Activated CD8-positive, alpha-beta memory T cell treated with anti-CD3 and anti-CD28 coated beads for 1 hour (primary cell): ENCODE measurements at places on chromosomes 12 and 14.
A peak's percentile ranks its signal among the peaks of the same experiment; 100 is the strongest.

DNA sequence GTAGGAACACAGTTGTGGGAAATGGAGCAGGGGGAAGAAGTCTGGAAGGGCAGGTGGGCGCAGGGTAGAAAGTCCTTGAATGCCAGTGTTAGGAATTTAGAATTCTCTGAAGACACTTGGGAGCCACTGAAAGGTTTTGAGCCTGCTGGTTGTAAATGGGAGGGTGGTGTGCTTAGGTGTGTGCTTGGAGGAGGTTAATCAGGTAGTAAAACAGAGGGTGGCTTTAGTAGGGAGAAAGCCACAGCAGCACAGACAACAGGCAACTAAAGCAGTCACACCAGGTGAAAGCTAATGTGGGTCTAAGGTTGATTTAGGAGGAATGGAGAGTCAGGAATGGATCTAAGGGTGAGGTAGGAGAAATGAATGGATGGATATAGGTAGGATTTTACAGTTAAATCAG, 385.0 kb downstream of the ZFP36L1 start:
- no peak for DNase-seq

- DNase-seq, result peak; percentile 90
Observed at GRCh38 chr14:102319351-102320032, at the start of gene ZNF839. TSS of gene ZNF839 (plus strand) at chr14:102319746. CDS start at chr14:102319766, 20 bp downstream.

- DNase-seq, result no peak
Observed at GRCh38 chr12:3177778-3178425, 100.7 kb downstream of the TSPAN9 start.

- no peak for DNase-seq
Observed at GRCh38 chr14:103104389-103104653, 9.8 kb downstream of the EXOC3L4 start.

DNA sequence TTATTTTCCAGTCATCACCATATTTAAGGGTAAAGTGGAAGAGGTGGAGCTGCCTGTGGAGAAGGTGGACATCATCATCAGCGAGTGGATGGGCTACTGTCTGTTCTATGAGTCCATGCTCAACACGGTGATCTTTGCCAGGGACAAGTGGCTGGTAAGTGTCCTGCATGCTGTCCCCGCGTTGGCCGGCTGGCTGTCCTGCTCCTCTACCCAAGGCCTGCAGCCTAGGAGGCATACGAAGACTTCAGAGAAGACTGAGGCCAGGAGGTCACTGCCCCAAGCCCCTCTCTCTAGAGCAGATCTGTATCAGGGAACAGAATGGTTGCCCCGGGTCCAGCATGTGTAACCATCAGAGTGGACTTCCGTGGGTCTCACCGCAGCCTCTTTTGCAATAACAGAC, 77.7 kb downstream of the PRMT8 start:
- DNase-seq, result no peak

DNA sequence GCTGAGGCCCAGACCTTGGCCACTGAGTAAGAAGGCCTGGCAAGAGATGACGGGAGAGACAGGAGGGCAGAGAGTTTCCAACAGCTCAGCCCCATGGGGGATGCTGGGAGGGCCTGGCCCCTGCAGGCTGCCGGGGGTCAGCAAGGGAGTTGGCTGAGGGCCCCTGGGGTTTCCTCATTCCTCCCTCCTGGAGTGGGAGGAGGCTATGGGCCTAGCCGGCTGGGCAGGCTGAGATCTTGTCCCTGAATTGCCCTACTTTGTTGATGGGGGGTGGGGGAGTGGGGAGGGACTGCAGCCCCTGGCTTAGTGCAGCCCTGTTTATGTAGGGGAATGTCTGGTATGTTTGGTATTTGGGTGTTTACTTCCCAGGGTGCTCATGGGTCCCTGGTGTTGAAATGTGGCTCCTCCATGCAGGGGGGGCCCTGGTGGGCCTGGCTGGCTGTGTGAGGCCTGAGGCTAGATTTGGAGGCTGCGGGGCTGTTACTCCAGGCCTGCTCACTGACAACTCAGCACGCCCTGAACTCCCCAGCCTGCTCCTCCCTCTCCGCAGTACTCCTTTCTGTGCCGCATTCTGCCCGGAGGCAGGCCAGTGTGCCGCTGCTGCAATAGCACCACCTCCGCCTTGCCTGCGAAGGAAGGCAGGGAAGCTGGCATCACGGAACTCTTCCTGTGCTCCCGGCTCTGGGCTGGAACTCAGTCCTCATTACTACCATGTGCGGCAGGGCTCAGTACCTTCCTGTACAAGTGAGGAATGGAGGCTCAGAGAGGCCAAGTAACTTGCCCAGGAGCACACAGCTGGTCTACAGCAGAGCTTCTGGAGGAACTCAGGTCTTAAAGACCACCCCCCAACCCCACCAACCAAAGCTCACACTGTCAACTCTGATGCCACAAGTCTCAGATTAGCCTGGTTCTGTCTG, 25.3 kb downstream of the JDP2 start:
- DNase-seq, result no peak

GRCh38 chr12:47767216-47767724, 5.8 kb upstream of the SLC48A1 start:
- DNase-seq, result peak; percentile 45

- no peak for DNase-seq
Observed at GRCh38 chr12:4213471-4213870, 60.1 kb upstream of the CCND2 start.

DNA sequence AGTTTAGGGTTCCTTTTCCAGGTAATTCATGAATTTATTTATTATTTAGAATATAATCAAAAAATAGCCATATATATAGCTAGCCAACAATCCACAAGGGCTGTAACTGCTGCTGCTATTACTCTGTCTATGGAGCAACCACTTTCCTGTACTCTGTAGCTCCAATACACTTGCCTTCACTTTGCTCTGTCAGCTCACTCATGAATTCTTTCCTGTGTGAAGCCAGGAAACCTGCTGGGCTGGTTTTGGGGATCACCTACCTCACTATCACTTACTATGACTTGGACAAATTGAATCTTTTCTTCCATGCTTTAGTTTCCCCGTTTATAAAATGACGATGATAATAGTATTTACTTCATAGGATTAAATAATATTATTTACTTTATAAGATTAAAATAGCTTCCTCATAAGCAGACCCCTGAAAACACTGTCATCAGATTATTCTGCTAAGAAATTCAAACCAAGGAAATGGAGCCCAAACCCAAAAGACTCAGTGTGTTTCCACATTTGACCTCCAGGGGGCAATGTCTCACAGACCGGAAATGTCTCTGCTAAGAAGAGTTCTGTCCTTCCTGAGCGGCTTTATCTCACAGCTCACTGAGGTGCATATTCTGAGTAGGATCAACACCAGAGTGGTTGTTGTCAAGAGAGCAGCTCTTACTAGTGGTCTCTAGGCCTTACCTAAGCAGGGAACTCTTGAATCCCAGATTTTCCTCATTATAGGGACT, 457.1 kb downstream of the DAD1 start:
- DNase-seq, result no peak

DNA sequence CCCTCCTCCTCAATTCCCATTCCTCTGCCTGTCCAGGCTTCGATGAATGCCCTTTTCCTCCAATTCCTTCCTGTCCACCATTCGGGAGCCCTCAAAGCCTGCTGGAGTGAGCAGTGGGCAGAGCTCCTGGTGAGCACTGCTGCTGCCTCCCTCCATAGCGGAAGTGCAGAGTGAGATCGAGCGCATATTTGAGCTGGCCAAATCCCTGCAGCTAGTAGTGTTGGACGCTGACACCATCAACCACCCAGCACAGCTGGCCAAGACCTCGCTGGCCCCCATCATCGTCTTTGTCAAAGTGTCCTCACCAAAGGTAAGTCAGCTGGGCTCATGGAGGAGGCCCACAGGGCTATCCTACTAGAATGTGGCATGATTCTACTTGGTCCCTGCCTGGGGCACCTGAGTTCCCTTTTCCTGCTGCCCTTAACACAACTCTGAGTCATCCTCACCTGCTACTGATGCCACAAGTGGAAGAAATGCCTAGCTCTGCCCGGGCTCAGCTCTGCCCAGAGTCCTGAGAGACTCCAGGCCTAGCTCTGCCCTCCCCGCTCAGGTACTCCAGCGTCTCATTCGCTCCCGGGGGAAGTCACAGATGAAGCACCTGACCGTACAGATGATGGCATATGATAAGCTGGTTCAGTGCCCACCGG, 8.0 kb downstream of the CACNB3 start:
- no peak for DNase-seq

GRCh38 chr12:47080725-47081502, 1.2 kb upstream of the AMIGO2 start:
- peak; percentile 17 for DNase-seq

- DNase-seq, result no peak
Observed at GRCh38 chr12:115737895-115738294, 539.6 kb downstream of the MED13L start.

- no peak for DNase-seq
Observed at GRCh38 chr14:71932229-71932981, at the start of gene RGS6. TSS of gene RGS6 (plus strand) at chr14:71932429.

DNA sequence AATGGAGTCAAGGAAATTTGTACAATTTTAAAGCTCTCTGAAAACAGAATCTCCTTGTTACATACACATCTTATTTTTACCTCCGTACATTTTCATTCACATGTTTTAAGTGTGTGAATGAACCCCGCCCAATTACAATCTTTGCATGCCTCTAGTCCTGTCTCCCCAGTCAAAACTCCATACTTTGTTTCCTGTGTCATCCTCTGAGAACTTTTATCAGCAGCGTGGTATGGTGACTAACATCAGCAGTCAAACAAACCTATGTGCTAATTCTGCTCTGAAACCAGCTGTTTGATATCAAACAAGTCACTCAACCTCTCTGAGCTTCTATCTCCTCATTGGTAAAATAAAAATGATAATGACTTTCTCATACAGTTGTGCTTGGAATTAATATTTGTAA, 15.8 kb upstream of the ERGIC2 start:
- no peak for DNase-seq

DNA sequence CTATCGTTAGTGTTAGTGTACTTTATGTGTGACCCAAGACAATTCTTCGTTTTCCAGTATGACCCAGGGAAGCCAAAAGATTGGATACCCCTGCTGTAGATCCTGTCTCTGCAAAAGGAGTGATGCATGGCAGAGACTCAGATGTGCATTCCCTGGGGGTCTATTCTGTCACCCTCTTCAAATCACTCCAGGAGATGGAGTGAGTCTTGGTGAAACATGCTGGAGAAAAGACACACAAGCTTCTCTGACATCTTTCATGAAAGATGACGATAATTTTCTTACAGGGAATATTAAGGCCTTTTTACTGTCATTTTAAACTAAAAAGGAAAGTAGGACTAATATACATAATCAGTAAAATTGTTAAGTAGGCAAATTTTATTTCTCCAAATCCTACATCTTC, 437.9 kb upstream of the SOX5 start:
- DNase-seq, result no peak

DNA sequence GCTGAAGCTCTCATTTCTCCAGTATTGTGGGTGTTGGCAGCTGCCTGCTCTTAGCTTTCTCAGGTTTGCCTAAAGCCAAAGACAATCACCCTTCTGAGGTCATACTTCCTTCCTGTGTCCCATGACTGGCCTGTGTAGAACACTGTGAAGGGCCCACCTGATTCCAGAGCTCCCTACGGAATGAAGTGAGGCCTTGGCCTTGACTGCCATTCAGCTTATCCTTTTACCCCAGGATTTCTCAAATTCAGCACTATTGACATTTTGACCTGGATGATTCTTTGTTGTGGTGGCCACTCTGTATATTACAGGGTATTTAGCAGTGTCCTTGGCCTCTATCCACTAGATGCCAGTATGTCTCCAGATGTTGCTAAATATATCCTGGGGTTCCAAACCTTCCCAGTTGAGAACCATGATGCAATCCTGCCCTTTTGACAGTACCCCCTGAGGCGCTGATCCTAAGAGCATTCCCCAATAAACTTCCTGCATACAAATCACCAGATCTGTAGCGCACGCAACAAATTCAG, 112.3 kb upstream of the KRR1 start:
- no peak for DNase-seq

- peak; percentile 51 for DNase-seq
Observed at GRCh38 chr12:630656-631632, 32.3 kb downstream of the NINJ2 start.

DNA sequence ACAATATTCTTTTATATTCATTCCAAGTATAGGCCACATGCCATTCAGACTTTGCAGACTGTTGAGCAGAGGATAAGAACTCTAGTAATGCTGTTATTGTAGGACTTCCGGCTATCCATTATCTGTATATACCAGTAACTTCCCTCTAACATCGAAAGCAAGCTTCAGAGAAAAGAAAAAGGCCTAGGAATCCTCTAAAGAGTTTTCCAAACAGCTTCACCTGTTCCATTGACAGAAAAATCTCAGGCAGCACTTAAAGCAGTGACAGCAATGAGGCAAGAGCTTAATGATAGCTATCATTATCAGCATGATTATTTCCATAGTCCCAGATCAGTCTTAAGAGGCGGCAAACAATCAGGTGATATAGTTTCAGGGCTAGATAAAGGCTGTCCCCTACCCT, 1.8 kb downstream of the CPNE8 start:
- DNase-seq, result no peak

DNA sequence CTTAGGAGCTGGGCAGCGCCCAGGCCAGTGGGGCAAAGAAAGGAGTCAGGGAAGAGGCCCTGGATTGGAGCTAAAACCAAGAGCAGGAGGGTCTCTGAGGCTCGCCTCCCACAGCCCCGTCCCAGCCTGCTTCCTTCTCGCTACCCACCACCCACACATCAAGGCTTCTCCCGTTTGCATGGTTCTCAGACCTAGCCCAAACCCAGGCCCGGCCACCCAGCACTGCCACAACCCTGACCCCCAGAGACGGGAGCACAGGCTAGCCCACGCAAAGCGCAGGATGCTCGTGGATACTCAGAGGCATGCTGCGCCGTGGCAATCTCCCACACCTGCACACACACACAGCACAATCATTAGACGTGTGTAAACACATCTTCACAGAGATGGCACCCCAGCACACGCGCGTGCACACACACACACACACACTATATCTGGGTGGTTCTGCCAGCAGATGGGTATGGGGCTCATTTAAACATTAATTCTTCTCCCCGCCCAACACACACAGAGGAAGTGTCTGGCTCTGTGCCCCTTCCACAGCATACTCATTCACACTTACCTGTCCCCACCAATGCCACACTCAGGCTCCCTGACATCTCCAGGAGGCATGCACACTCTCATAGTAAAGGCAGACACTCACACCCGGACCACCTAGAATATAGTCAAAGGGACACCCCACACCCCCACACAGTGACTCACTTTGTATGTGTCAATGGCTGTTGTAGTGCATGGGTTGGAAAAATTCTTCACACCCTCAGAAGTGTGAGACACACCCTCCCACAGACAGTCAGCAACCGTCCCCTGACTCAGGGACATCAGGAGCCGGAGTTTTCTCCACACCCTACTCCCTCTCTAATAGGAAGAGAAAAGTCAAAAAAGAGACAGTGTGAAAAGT, 1.1 kb downstream of the CARMIL3 start:
- no peak for DNase-seq

DNA sequence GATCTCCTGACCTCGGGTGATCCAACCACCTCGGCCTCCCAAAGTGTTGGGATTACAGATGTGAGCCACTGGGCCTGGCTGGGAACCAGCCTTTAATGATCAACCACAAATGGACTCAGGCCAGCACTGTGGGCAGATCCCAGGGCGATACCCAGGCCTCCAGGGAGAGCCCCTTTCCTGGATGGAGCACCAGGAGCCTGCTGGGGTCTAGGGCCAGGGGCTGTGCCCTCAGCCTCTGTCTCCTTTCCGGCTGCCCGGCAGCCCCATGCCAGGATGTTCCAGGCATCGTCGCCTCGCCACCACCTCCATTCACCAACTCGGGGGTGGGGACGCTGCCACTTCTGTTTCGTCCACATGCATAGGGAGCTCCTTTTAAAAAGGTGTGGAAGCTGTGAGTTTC, 2.3 kb downstream of the ADGRD1 start:
- no peak for DNase-seq
